ENCODE measurements at places on chromosomes 2 and 18.
A peak's percentile ranks its signal among the peaks of the same experiment; 100 is the strongest.

GRCh38 chr18:54392543-54393023, 34.9 kb downstream of the C18orf54 start:
- peak; percentile 58 for DNase-seq

DNA sequence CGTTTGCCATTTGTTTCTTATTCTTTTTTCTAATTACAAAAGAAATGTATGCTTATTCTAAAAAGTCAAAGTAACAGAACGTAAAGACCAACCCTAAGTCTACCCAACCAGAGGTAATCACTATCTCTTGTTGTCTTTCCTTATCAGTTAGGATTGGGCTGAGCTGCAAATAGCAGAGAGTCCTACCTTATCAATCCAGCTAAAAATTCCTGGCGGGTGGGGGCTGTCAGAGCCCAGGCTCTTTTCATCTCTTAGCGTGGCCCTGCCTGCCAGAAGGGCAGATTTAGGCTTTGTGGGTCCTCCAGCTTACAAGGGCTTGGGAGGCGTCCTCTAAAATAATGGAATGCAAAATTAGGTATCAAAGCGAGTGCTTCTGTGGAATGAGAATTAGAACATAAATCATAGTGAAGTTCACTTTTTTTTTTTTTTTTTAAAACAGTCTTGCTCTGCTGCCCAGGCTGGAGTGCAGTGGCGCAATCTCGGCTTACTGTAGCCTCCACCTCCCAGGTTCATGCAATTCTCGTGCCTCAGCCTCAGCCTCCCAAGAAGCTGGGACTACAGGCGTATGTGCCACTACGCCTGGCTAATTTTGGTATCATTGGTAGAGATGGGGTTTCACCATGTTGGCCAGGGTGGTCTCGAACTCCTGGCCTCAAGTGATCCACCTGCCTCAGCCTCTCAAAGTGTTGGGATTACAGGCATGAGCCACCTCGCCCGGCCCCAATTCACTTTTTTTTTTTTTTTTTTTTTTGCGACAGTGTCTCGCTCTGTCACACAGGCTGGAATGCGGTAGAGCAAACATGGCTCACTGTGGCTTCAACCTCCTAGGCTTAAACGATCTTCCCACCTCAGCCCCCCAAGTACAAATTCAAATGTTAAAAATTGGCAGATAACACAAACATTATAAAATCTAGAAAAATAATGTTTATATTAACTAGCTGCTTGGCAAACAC, 57.4 kb upstream of the B3GNT7 start:
- DNase-seq = no peak

DNA sequence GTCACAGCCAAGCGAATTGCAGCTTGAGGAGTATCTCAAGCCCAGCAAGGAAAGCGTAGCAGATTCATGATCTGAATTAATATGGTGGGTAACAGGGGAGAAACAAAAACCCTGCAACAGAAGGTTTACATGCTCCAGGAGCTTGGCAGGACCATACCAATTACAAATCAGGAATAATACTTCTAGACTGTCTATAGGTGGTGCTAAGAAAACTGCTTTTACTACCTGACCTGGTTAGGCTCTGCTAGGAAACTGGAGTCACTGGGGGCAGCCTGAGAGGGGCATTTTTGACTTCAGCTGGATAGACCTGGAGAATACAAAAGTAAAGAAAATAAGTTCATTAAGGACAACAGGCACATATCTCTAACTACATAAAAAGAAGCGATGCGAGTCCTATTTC, 24.6 kb upstream of the SPOPL start:
- no peak for DNase-seq

GRCh38 chr2:177026956-177027355, 185.6 kb upstream of the HNRNPA3 start:
- DNase-seq = no peak

GRCh38 chr2:38415023-38415422, 38.0 kb upstream of the ATL2 start:
- no peak for DNase-seq

DNA sequence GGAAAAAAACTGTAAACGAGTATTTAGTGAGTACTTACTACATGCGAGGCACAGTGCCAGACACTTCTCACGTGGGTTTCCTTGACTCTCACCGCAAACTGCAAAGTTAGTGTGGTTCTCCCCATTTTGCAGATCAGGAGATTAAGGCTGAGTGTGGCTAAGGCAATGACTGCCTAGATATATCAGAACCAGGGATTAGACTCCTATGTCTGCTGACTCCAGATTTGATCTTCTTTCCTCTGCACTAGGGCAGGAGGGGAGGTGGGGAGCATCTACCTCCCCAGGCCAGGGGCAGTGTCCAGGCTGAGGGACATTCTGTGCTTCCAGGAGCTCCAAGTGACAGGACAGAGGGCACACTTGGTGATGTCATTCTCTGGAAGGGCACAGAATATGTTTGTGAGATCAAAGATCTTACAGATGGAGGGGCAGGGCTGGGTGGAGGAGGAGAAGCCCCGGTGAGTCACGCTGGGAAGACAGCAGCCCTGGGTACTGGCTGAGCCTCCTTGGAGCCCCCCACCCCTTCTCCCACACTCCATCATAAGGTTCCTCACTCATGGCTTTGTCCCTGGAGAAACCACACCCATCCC, 92.4 kb downstream of the RHOB start:
- DNase-seq = no peak

GRCh38 chr18:46909497-46909896, 7.8 kb downstream of the PIAS2 start:
- DNase-seq = no peak

- DNase-seq = no peak
Observed at GRCh38 chr18:80210312-80211083, 36.8 kb downstream of the PARD6G start.

DNA sequence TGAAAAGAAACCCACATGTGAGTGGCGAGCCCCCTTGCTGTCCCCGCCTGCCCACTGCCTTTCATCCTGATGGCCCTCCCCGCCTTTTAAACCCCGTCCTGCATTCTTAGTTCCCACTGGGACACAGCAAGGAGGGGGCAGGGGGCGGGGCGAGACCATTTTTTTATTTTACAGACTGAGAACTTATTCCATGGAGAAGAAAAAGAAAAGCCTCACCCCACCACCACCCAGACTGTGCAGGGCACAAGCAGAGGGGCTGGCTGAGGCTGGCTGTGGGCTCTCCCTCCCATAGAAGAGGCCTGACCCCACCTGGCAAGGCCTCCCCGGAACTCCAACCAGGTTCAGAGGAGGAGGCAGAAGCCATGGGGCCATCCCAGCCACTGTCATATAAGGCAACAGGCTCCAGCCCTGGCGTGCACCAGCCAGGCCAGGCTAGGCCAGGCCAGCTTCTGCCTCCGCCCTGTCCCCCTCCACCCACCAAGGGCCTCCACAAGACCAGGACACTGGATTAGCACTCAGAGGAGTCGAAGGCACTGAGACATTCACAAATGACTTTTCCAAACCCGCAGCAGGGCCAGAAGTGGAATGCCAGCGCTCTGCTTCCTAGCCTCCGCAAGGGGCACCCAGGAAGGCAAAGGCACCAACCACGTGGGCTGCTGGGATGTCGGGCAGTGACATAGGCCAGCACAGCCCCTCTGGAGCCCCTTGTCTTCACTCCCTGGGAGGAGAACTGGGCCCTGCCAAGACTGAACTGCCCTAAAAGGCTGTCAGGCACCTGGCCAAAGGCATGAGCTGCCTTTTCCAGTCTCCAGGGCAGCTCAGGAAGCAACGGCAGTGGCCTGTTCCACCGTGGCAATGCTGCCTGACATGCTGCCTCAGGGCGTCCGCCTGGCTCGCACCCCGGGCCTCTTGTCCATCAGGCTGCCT, 37.5 kb upstream of the SEMA4C start:
- no peak for DNase-seq

DNA sequence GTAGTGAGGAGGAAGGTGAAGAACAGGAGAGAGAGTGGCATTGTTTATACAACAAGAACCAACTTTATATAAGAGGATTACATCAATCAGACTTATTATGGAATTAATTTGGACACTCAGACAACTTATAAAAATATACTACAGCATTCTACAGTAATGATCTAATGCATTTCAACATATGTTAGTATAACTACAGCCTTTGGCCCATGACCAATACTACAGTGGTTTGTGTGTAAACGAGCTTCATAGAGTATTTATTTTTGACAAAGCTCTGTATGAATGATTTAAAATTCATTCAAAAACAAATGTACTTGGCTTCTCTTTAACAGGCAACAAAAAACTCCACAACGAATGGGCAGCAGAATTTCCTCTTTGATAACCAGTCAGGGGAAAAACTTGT, 72.8 kb downstream of the ZNF521 start:
- DNase-seq = no peak

DNA sequence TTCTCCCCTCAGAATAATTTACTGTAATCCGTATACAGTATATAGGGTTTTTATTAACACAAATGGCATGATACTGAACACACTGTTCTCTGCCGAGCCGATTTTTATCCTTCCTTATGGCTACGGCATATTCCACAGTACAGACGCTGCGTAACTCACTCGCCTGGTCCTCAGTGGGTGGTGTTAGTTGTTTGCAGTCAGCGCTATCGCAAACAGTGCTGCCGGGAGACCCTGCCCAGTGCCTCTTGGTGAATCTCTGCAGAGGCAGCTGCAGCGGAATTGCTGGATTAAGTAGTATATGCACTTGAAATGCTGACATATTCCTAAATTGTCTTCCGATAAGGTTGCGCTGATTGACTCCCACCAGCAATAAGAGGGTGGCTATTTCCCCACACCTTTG, 73.9 kb downstream of the MARCO start:
- DNase-seq = no peak
